NCI-H345 (cell line): ENCODE measurements at places on chromosomes 5 and 9.
A peak's percentile ranks its signal among the peaks of the same experiment; 100 is the strongest.

DNA sequence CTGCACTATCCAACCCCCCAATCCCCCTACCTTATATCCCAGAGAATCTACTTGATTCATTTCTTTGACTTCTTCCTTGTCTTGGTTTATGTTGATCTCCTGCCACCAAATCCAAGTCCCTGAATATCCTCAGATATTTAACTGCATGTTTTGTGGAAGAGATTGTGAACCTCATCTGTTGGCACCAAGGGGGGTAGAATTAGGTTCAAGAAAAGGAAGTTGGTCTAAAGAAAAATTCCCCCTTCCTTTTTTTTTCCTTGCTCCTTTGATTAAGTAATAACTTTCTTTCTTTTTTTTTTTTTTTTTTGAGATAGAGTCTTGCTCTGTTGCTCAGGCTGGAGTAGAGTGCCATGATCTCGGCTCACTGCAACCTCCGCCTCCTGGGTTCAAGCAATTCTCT lies 526 bp upstream of the CD14 start:
- no peak for DNase-seq

DNA sequence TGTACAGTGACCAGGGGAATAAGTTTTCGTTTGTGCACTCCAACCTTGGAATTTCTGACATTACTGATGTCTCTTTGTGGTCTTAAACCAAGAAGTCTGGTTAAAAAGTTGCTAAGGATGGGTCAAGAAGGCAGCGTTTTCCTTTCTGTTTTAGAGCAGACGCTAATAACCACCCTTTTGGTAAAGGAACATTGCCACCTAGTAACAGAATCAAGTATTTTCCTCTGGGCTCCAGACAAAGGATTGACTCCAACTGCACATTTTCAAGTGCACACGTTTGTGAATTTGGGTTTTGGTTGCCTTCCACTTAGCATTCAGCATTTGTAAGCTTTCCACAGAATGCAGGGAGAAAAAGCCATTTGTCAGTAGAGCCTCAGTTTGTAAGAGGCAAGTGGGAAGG lies 22.2 kb upstream of the CEP78 start:
- DNase-seq = no peak

- DNase-seq = no peak
These were observed 106.0 kb downstream of the MEGF10 start for GRCh38 chr5:127396490-127397155.

GRCh38 chr5:124056991-124057723 lies 545.2 kb downstream of the CSNK1G3 start:
- DNase-seq = peak; percentile 86

DNA sequence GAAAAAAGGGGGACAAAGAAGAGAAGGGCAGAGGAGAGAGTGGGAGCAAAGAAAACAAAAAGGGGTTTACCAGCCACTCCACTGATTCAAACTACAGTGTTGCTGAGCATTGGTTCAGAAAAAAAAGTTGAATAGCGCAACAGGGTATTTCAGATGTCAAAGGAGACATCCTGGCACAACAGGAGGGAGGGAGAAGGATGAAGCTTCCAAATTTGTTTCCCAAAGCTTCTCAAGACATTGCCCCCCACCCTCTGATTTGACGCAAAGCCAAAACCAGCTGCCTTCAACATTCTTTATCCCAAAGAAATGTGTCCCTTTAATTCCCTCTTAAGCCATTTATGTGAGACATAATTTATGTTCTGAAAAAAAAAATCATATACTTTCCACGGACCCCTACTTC lies 105.5 kb upstream of the TNC start:
- no peak for DNase-seq

- no peak for DNase-seq
These were observed 3.4 kb downstream of the GARNL3 start for GRCh38 chr9:127267793-127268525.

DNA sequence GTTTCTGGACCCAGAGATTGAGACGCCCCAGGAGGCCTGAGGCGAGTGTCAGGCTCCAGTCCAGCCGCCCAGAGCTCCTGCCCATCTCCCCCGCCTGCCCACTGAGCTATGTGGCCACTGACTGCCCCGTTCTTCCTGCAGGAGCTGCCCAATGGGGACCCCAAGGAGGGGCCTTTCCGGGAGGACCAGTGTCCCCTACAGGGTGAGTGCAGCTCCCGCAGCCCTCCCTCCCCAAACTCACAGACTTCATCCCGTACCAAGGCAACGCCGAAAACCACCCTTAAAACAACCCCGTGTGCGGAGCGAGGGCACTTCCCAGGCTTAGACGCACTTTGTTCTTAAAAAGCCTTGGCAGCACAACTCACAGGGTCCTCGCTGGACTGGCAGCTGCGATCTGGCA lies 23.4 kb downstream of the NKD2 start:
- no peak for DNase-seq

GRCh38 chr5:1466631-1467265 lies 21.5 kb upstream of the SLC6A3 start:
- no peak for DNase-seq

DNA sequence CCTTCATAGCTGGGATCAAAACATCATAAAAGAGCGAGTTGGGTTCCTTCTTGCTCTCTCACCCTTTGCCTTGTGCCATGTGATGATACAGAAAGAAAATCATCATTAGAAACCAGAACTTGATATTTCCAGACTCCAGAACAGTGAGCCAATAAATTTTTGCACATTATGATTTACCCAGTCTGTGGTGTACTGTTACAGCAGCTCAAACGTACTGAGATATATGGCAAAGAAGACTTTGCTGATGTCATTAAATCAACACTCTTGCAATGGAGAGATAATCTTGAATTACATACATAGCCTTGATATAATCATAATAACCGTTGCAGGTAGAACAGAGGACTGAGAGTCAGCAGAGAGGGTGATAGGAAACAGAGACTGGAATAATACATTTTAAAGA lies 1271.6 kb downstream of the CDH12 start:
- no peak for DNase-seq

DNA sequence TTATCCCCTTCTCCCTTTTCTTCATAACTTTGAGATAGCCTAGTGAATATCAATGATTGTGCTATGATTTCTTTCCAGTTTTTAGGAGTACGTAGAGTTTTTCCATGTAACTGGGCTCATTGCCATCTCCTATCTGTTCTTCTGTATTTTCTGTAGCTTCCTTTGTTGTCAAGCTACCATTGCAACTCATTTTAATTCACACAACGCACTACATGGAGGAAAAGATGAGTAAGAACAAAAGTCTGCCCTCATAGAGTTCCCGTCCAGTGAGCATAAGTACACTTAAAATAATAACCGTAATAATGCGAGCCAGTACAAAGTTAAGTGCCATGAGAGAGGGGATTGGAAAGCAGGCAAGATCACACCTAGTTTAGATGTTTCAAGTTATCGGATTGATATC lies 177.7 kb downstream of the PAM start:
- DNase-seq = peak; percentile 13

GRCh38 chr5:53425687-53426511 lies 54.5 kb upstream of the FST start:
- DNase-seq = peak; percentile 57

DNA sequence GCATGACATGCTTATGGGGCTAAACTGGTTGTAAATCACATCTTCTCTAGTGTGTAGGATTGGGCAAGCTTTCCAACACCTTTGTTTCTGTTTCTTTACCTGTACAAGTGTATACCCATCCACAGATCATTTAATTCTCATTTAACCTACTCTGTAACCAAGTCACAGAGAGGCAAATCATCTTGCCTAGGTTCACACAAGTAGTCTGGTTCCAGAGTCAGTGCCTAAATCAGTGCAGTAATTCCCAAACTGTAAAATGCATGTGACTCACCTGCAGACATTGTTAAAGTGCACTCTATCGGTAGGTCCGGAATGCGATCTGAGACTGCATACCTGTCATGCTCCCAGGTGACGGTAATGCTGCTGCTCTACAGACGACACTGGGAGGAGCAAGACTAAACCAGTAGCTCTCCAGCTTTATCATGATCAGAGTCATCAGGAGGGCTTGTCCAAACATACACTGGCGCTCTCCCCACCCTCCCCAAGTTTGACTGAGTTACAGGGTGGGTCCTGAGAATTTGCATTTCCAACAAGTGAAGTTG lies 107.9 kb upstream of the FREM1 start:
- DNase-seq = no peak

- DNase-seq = no peak
These were observed 24.7 kb downstream of the LHX6 start for GRCh38 chr9:122204055-122204454.
